ENCODE measurements at places on chromosomes 11 and 22.

DNA sequence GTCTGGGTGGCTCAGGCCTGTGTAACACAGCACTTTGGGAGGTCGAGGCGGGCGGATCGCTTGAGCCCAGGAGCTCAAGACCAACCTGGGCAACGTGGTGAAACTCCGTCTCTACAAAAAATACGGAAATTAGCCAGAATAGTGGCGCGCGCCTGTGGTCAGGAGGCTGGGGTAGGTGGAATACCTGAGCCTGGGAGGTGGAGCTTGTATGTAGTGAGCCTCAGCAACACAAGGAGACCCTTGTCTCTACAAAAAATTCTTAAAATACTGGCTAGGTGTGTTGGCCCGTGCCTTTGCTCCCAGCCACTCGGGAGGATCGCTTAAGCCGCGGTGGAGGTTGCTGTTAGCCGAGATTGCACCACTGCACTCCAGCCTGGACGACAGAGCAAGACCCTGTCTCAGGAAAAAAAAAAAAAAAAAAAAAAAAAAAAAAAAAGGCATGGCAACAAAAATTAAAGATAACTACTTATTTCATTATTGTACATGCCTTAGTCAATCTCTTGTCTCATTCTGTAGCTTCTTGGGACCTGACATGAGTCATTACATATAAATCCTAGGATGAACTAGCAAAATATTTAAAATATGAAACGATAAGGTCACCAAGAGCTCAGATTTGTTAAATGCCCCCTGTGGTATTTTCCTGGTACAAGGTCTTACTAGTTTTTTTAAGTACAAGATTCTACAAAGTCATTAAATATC is 1.1 kb downstream of the TAF1D start:
- DNase-seq = peak; percentile 60

DNA sequence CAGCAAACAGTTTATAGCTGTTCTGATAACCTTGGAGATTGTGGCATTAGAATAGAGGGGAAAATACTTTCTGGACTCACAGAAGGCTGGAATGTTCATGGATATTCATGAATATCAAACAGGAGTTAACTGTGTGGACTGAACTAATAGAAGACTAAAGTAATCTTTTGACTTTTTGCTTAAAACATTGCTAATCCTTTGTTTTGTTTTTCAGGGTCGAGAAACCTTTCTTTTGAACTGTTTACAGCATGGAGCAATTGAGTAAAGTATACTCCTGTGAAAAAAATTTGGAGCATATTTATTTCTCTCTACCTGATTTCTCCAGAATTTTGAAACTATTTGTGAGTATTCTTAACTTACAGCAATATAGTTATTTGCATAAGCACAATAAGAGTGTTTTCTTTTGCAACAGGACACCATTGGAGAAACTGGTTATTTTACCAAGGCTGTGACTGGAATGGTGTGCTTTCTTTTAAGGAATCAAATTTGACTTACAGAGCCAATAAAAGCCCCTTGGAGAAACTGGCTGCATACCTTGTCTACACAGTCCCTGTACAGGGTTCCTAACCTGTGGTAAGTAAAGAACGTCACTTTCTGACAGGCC is 821.6 kb downstream of the TBC1D22A start:
- no peak for DNase-seq

DNA sequence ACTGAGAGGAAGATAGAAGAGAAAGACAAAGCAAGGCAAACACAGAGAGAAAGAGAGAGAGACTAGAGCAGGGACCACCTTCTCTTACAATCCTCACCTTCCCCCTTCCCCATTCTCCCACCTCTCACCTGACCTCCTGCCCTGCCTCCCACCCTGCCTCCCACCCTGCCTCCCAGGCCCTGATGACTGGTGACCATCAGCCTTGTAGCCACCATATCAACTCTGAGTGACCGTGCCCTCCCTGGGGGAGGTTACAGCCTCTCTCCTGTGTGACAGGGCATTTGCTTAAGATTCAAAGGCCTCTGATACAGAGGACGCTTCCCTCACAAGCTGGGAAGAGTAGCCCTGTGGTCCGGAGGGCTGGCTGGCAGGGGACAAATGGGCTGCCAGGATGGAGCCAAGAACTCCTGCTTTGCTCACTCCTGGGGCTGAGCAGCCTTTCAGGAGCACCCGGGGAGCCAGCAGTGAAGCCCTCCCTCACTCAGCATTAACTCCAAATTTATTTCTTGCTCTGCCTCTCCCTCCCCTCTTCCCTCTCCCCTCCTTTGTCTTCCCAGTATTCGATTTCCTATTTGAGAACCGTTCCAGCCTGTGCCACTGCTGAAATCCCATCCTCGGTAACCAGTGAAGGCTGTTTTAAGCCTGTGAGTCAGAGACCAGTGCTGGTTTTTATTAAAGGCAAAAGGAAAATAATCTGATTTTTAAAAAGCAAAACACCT is 125.2 kb upstream of the SYT13 start:
- no peak for DNase-seq

DNA sequence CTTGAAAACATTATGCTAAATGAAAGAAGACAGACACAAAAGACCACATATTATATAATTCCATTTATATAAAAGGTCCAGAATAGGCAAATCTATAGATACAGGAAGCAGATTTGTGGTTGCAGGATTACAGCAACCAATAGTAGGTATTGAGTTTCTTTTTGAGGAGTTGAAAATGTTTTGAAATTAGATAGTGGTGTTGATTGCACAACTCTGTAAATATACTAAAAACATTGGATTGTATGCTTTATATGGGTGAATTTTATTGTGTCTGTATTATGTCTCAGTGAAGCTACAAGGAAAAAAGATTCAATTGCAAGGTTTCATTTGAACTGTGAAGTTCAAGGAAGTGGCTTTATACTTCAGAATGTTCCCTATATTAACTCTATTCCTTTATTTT is 3.0 kb upstream of the RRAS2 start:
- no peak for DNase-seq

- no peak for DNase-seq
These were observed 331.8 kb upstream of the SYN3 start for GRCh38 chr22:33389936-33390335.

DNA sequence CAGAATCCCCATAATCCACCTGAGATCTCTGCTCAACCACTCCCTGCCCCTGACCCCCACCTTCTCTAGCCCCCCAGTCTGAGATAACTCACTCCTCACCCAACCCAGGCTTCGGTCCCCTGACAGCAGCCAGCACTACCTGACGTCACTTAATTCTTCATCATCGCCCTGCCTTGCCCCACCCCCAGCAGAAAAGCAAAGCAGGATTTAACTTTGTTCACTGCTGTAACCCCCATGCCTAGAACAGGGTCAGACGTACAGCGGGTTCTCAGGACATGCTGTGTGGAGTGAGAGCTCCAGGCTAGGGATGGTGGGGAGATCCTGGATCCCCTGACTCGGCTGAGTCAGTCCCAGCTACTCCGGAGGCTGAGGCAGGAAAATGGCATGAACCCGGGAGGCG is 45.8 kb downstream of the ELFN2 start:
- no peak for DNase-seq

DNA sequence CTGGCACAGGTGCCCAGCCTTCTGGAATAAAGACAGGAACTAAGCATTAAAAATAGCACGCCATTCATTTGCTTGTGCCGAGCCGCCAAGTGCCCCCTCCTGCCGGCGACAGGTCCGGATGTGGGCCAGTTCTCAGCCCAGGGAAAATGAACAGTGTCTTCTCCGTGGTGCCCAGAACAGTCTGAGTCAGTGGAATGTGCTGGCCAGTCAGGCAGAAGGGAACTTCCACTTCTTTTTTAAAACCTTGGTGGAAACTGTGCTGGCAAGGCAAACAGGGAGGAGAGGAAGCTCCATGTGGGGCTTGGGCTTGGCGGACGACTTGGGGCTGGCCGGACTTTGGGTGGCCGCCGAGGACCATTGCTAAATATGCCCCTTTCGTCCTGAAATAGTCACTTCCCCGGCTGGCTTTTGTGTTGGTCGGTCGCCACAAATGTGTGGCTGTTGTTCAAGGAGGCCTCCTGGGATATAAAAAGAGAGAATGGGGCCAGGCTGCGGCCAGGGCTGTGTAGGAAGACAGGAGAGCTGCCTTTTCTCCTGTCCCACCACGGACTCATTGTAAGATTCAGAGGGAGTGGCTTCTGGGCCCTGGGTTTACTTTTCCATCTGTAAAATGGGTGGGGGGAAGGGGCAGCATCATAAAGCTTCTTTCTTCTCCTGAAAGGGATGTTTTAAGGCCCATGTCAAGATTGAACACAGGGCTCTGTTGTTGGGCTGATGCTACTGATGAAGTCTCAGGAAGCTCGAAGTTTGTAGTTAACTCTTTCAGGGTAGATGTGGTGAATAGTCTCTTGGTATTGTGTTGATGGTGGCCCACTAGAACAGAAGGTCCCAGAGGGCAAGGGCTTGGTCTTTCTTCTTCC is 101.0 kb downstream of the PTPRJ start:
- no peak for DNase-seq

DNA sequence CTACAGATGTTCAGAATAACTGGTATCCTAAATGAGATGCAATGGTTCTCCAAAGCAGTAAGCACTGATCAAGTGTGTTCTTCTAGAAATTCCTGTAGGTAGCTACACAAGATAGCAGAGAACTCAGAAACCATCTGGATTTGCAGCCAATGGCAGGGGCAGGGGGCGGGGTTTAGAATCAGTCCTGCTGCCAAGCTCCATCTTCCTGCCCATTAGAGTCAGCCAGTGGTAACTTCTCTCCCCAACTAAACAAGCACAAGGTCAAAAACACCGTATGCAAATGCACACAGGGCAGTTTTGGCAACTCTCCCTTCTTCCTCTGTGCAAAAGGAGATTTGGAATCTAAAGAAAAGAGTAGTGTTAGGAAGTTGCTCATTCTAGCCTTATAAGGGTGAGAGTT is 237.5 kb upstream of the CCDC90B start:
- no peak for DNase-seq

DNA sequence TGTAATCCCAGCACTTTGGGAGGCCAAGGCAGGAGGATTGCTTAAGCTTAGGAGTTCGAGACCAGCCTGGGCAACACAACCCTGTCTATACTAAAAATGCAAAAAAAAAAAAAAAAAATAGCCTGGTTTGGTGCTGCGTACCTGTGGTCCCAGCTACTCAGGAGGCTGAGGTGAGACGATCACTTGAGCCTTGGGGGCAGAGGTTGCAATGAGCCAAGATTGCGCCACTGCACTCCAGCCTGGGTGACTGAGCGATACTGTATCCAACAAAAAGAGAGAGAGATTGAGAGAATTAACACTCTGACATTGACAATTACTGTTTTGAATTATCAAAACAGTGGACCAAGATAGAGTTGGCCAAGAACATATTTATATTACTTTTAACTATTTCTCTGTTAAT is 53.7 kb downstream of the SIK2 start:
- DNase-seq = no peak

Measured in CD4-positive, alpha-beta T cell treated with Interleukin-4 for 1 hour (primary cell).